ENCODE measurements at places on chromosomes 3 and 15.

- DNase-seq: no peak
Observed at GRCh38 chr15:69666441-69666882, 213.8 kb downstream of the RPLP1 start.

GRCh38 chr3:13671482-13672233 lies 122.7 kb downstream of the FBLN2 start:
- no peak for DNase-seq

- DNase-seq: no peak
Observed at GRCh38 chr3:71704915-71705314, 20.3 kb downstream of the EIF4E3 start.

DNA sequence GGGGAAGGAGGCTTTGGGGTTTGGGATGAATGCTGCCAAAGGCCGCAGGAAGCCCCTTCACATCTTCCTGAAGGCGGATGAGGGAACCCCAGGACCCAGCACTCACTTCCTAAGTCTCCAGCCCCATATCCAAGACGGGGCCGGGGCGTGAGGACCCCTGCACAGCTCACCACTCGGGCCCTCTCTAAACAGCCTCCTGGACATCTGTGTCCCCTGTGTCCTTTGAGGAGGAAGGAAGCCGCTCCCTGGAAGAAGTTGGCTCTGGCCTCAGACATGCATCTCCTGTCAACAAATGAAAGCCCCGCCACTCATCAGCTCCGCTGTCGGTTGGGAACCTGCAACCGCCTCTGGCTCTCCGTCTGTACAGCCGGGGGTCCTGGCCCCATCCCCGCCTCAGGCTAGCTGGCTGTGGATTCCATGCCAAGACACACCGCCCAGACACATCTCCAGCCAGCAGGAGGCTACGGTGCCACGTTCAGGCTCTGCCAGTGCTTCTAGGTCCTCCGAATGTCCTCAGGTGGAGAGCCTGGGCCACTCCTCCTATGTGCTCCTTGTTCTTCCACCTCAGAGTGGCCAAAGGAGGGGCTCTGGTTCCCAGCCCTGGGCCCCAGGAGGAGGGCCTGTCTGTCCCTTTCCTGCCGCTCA lies 140.0 kb upstream of the MEF2A start:
- DNase-seq: peak; percentile 17

DNA sequence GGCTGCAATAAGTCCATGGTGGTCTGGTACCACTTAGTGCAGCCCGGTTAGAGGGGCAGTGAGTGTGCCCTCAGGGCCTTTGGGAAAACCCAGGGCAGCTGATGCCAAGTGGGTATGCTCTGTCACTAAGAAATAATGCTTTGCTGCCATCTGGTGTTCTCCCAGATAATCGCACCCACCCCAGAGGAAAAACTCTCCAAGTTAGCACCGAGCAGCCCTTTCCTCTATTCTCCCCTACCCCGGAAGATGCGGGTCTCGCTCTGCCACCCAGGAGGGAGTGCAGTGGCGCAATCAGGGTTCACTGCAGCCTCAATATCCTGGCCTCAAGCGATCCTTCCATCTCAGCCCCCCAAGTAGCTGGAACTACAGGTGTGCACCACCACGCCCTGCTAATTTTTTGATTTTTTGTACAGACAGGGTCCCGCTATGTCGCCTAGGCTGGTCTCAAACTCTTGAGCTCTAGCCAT lies 21.3 kb upstream of the DAPK2 start:
- DNase-seq: peak; percentile 58

DNA sequence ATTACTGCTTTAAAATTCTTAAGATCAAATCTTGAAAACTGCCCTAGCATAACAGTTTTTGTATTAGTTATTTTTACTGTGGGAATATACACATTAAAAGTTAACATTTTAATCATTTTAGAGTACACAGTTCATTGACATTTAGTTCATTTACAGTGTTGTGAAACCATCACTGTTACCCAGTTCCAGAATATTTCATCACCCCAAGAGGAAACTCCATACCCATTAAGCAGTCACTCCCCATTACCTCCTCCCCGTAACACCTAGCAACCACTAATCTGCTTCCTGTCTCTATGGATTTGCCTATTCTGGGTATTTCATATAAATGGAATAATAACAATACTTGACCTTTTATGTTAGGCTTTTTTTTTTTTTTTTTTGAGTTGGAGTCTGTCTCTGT lies 164.1 kb upstream of the LRRFIP2 start:
- no peak for DNase-seq

- no peak for DNase-seq
Observed at GRCh38 chr3:64900617-64901521, 213.1 kb upstream of the ADAMTS9 start.

GRCh38 chr15:80246425-80246894 lies 5.6 kb downstream of the CTXND1 start:
- DNase-seq: no peak

- DNase-seq: no peak
Observed at GRCh38 chr3:45799586-45799985, 3.2 kb upstream of the SLC6A20 start.

DNA sequence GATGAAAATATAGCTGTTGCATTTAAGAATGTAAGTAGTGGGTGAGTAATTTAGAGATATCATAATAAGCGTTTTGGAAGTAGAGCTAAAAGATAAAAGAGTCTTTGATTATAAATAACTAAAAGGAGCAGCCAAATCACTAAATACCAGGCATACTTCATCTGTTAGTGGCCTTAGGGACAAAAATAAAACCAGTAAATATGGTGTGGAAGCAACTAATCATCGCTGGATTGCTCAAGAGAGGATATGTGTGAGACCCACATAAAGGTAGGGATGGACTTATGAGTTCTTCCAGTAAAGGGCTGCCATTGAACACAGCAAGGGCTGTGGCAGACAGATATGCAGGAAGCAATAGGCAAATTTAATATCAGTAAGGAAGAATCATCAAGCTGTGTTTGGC lies 356.2 kb downstream of the CNTN4 start:
- no peak for DNase-seq

GRCh38 chr15:40637221-40637745 lies 43.2 kb downstream of the KNL1 start:
- no peak for DNase-seq

GRCh38 chr3:123374016-123374415 lies 74.9 kb downstream of the ADCY5 start:
- no peak for DNase-seq

DNA sequence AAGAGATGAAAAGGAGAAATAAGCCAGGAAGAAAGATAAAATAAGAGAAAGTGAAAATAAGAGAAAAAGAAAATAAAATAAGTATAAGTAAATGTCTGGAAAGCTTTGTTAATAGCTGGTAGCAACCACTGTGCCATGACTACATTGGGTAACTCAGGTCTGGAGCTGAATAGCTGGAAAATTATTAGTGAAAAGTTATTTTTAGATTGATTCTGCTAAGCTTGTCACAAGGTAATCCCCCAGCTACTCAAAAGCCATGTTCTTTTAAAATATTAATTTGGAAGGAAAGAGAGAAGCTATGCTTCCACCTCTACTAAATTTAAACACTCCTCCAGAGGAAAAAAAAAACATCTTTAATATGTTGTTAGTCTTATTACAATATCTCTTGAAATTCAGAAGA lies 104.8 kb upstream of the THSD4 start:
- no peak for DNase-seq

- DNase-seq: no peak
Observed at GRCh38 chr3:177402533-177402932, 205.3 kb upstream of the TBL1XR1 start.

DNA sequence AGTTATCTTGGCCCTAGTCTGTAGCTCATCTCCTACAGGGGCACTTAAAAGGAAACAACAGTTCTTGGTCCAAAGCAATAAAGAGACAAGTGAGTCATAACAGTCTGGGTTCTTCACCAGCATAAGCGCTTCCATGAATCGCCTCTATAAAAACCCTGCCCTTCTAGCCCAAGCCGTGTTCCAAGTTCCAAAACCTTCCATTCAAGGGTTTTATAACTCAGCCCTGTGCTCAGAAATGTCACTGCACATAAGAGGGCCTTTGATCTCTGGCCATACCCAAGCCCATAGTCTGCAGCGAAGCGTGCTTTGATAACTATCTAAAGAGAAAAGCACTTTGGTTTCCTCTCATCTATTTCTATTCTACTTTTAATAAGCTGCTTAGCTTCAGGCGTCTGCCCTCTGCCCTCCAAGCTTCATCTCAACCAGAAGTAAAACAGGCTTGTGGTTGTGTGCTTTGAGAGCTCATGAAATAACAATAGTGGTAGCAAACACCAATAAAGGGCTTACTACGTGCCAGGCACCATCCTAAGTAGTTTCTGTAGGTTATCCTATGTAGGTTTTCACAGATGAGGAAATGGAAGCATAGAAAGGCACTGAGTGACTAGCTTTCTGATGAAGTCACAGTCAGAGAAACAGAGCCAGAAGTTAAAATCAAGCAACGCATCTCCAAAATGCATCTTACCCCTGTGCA lies 64.0 kb upstream of the AKAP13 start:
- no peak for DNase-seq

- no peak for DNase-seq
Observed at GRCh38 chr3:37229740-37230139, 55.4 kb upstream of the LRRFIP2 start.

DNA sequence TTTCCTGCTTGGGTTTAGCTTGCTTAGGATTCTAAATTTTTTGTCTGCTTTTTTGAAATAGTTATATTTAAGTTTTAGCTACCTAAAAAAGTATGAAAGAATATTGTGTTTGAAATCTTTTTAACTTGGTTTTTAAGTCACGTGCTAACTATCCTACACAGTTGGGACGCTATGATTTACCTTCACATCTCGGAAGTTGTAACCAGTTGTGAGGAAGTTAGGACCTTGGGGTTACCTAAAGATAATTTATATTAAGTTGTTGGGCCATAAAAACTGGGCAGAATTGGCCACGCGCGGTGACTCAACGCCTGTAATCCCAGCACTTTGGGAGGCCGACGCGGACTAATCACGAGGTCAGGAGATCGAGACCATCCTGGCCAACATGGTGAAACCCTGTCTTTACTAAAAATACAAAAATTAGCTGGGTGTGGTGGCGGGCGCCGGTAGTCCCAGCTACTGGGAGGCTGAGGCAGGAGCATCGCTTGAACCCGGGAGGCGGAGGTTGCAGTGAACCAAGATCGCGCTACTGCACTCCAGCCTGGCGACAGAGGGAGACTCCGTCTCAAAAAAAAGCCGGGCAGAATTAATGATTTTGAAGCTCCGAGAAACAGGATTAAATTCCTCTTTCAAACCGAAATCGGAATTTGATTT lies 1.0 kb downstream of the ZFAND6 start:
- DNase-seq: peak; percentile 33

DNA sequence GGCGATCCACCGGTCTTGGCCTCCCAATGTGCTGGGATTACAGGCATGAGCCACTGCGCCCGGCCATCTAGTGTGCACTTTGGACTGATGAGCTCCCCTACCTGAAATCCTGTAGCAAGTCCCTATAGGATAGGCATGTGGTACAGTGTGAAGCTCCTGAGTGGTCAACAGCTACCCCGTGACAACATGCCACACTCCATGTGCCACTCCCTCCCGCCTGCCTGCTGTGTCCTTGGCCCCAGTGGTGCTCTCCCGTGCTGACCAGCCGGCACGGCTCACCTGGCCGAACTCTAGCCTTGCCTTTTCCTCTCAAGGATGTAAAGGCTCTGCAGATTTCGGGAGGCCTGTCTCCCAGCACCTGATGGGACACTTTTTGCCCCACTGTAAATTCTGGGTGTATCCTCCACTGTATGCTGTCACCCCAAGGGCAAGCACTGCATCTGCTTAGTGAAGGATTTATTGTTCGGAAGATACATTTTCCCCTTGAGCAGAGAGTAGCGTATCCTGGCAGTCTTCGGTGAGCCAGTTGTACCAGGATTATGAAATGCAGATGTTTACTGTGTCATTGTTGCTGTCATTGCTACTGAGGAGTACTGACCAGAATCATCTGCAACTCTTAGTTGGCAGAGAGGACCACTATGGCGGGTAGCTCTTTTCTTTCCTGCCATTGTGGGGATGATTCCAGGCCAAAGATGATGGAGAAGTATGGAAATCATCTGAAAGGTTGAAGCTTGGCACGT lies 64.7 kb downstream of the IGF1R start:
- no peak for DNase-seq

GRCh38 chr15:82646250-82647044 lies 716 bp downstream of the CPEB1 start:
- no peak for DNase-seq

GRCh38 chr3:182585532-182586150 lies 207.7 kb upstream of the ATP11B start:
- DNase-seq: no peak

DNA sequence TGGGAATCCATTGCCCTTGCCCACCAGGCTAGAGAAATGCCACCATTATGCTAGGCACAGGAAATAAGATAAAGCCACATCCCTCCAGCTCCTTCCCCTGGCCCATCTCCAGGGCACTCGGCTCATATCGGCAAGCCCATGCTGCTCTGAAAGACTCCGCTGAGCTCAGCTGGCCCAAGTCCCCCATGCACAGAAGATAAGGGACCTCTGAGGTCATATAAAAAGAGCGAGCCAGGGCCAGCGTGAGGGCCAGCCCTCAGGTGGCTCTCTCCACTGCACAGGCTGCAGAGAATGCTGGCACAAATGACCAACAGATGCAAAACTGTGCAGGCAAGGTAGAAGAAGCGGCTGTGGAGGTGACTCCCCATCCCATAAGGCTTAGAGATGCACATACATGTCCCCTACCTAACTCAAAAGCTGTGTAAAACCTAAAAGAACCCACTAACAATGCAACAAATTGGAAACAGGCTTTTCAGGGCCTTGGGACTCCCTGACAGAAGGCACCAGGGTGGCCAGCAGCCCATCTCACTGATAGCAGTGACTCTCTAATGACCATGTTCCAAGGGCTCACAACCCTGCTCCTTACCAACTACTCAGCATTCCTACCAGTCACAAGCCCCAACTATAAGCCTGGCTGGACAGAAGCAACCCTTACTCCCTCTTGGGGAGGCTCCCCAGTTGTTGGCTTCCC lies 3.0 kb downstream of the RAB6B start:
- DNase-seq: no peak

DNA sequence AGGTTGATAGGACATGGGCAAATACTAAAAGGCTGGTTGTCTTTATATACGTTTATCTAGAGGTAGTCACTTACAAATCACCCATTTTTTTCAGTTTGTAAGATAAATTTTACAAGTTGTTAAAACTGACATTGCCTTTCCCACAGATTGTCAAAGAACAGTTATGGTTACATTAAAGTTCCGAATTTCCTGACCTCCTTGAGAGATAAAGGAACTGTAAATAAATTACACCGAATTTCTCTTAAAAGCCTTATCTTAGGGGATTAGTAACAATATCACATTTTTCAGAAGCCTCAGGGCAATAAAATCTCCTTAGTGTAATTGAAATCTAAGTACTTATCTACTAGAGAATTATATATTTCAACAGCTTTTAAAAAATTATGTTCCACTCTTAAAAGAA lies 49.5 kb downstream of the ZPLD1 start:
- no peak for DNase-seq

DNA sequence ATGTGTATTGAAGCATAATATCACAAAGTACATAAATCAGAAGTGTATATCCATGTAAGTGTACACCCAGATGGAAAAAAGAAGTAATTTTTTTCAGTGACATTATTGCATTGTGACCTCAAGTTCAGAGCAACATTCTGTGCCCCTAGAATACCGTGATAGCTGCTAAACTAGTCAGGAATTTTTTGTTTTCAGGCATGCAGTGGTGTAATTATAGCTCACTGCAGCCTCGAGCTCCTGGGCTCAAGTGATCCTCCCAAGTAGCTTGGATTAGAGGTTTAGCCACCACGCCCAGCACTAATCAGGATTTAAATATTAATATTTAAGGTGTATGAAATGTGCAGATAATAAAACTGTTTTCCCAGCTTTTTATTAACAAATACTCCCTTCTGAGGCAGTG lies 25.5 kb downstream of the SEC62 start:
- no peak for DNase-seq

Data from omental fat pad (tissue), 4 donors.